ENCODE measurements at places on chromosomes 11 and 22.

DNA sequence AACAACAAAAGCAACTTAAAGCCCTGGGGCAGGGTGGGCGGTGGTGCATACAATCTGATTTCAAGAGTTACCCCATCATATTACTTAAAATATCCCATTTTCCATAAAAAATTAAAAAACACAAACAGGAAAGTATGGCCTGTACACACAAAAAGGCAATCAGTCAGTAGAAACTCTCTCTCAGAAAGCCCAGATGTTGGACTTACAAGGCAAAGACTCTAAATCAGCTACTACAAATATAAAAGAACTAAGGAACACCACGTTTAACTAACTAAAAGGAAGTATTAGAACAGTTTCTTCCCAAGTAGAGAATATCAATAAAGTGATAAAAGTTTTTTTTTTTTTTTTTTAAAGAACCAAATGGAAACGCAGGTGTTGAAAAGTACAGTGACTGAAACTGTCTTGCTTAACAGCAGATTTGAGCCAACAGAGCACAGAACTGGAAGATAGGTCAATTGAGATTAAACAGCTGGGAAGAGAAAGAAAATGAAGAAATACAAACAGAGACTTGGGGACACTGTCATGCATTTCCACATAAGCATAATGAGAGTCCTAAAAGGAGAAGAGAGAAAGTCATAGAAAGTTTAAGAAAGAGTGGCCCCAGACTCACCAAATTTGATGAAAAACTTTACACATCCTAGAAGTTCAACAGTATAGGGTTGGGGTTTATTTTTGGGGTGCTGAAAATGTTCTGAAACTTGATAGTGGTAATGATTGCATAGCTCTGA, 8.6 kb downstream of the SC5D start:
- no peak for DNase-seq

GRCh38 chr22:30855677-30856518, 112.7 kb downstream of the MORC2 start:
- DNase-seq: no peak

DNA sequence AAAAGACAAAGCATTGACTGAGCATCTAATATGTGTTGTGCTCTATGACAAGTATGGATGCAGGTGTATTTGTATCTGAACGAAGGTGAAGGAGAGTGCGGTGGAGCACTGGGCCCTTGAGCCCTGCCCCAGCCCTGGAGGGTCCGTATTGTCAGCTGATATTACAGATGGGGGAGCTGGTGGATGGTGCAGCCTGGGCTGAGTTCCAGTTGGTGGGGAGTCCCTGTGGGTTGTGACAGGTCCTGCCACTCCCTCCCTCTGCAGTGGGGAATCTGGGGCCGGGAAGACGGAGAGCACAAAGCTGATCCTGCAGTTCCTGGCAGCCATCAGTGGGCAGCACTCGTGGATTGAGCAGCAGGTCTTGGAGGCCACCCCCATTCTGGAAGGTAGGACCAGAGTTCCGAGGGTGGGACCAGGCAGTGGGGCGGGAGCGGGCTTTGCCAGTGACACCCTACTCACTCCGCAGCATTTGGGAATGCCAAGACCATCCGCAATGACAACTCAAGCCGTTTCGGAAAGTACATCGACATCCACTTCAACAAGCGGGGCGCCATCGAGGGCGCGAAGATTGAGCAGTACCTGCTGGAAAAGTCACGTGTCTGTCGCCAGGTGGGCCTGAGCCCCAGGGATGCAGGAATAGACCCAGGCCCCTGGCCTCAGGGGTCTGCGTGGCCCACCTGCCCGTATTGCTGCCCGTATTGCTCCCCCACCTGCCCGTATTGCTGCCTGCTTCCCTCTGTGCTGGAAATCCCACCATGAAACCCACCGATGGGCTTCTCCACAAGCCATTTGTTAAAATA, 28.6 kb downstream of the MYO7A start:
- DNase-seq: no peak

GRCh38 chr22:26330971-26331625, 98.0 kb upstream of the ASPHD2 start:
- peak; percentile 71 for DNase-seq

- no peak for DNase-seq
Observed at GRCh38 chr11:113849713-113850112, 25.7 kb downstream of the USP28 start.

DNA sequence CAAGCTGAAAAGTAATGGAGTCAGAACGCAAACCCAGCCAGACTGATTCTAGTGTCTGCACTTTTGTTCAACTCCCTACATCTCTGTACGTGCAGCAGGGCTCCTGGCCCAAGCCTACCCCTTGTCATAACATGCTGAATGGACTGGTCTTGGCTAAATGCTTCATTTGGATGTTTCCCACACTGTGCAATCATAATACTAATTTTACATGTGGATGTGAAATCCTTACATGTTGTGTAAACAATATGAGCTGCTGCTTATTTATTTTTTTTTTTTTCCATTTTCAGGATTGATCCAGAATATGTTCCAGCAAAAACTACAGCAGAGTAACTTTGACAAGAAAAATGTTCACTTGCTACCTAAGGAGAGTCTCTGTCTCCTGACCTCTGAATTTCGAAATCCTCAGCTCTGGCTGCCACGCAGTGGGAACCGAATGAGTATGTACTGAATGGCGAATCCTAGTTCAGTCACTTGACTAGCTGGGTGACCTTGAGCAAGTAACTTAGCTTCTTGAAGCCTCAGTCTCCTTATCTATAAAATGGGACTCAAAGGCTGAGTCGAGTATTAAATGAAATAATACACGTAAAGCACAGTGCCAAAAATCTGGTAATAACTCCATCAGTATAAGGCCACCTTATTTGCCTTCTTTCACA, 133.4 kb downstream of the EHF start:
- no peak for DNase-seq

- DNase-seq: no peak
Observed at GRCh38 chr11:36009473-36009872, 65.6 kb downstream of the LDLRAD3 start.

- DNase-seq: no peak
Observed at GRCh38 chr11:94638902-94639373, 71.8 kb downstream of the PIWIL4 start.
